Spinal cord (tissue), 10 donors: ENCODE measurements at places on chromosomes 5 and 9.

DNA sequence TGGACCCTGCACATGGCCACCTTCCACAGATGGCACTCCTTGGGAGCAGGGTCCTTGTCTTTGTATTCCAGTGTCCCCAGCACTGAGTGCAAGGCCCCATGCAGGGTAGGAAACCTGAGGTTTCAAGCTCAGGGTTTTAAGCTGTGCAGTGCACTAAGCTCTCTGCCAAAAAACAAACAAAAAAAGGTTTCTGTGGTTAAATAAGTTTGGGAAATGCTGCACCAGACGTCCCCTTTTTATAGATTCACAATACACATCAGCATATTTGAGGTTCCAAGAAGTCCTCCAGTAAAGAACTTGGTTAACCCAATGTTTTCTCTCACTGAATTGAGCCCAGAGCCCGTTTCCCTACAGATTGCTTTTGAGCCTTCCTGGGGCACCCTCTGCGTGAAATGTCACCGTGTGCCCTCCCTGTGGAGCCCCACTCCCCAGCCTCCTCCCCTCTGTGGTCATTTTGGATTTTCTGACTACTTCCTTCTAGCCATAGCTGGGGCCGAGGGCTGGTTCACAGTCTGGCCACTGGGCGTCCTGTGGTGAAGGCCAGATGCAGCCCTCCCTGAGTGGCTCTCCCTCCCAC lies 17.1 kb downstream of the DELE1 start:
- no peak for DNase-seq
- peaks cover 41% of the 10 kb centered on the region for H3K36me3 ChIP-seq
- no peak overlapping the region for H3K27ac ChIP-seq
- H3K4me3 ChIP-seq = no peak overlapping the region

GRCh38 chr5:16596581-16596940 lies 20.2 kb downstream of the RETREG1 start:
- no peak overlapping the region for H3K27ac ChIP-seq
- H3K4me1 ChIP-seq = peaks cover 5% of the 10 kb centered on the region
- H3K36me3 ChIP-seq = peaks cover 8% of the 10 kb centered on the region
- DNase-seq = no peak
- H3K4me3 ChIP-seq = no peak overlapping the region

- H3K27ac ChIP-seq = no peak overlapping the region
- no peak overlapping the region for H3K4me3 ChIP-seq
- no peaks in the 10 kb centered on the region for H3K27me3 ChIP-seq
- DNase-seq = no peak
- no peaks in the 10 kb centered on the region for H3K4me1 ChIP-seq
- H3K36me3 ChIP-seq = no peaks in the 10 kb centered on the region
Observed at GRCh38 chr5:159419576-159419975, 89.3 kb upstream of the IL12B start.

GRCh38 chr9:69131682-69132081 lies 42.4 kb upstream of the TJP2 start:
- peaks cover 2% of the 10 kb centered on the region for H3K36me3 ChIP-seq
- peaks cover 4% of the 10 kb centered on the region for H3K4me1 ChIP-seq
- H3K27ac ChIP-seq = no peak overlapping the region
- no peaks in the 10 kb centered on the region for H3K27me3 ChIP-seq
- no peak overlapping the region for H3K4me3 ChIP-seq

GRCh38 chr5:26329562-26330189 lies 708.7 kb downstream of the CDH9 start:
- peak; percentile 19 for DNase-seq
- H3K27me3 ChIP-seq = no peaks in the 10 kb centered on the region
- H3K27ac ChIP-seq = no peak overlapping the region
- no peak overlapping the region for H3K4me3 ChIP-seq

GRCh38 chr9:132406554-132407122 lies at the start of gene TTF1:
TTF1 (minus strand) TSS chr9:132406840; CDS start chr9:132402821, 4,019 bp downstream.
- peaks cover 12% of the 10 kb centered on the region for H3K36me3 ChIP-seq
- peaks cover 30% of the 10 kb centered on the region for H3K4me1 ChIP-seq
- peak within 1 kb of the TSS; percentile 75 for H3K4me3 ChIP-seq
- peak; percentile 97 for DNase-seq

DNA sequence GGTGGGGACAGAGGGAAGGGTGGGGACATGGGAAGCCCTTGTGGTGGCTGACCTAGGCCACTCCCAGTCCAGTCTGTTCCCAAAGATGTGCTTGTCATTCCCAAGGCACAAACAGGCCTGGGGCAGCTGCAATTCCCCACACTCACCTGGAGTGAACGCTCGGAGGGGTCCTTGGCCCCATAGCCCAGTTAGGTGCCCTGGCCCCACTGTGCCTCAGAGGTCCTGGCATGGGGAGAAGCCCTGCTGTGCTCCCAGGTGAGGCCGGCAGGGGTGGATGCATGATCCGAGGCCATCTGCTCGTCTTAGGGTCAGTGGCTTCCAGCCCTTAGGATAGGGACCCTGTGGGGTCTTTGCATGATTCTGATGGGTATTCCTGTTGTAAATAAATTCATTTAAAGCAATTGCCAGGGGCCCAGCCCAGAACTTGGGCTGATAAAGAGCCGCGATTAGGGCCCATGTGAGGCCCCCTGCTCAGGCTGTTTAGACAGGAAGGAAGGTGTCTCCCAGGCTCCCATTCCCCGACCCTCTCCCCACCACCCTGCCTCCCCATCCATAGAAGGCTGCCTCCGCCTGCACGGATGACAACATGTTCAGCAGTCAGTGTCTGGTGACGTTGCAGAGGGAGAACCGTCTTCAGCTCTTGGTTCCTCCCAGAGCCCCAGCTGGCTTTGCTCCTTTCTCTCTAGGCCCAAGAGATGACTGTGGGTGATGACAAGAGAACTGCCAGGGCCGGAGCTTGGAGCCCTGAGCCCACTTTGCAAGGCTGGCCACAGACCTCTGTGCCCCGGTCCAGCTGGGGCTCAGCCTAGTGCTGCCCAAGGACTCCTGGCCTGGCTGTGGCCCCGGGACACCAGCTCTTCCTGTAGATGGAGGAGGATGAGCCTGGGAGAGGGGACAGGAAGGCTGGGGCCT lies 28.4 kb upstream of the IRX4 start:
- H3K27ac ChIP-seq = no peak overlapping the region
- DNase-seq = no peak
- H3K27me3 ChIP-seq = no peaks in the 10 kb centered on the region
- no peaks in the 10 kb centered on the region for H3K4me1 ChIP-seq
- H3K4me3 ChIP-seq = no peak overlapping the region

- H3K4me1 ChIP-seq = no peaks in the 10 kb centered on the region
- no peak for DNase-seq
- no peak overlapping the region for H3K4me3 ChIP-seq
- no peaks in the 10 kb centered on the region for H3K36me3 ChIP-seq
- no peak overlapping the region for H3K27ac ChIP-seq
Observed at GRCh38 chr9:23343226-23343625, 482.8 kb downstream of the ELAVL2 start.

GRCh38 chr9:74838351-74838750 lies 49.4 kb downstream of the TRPM6 start:
- no peaks in the 10 kb centered on the region for H3K36me3 ChIP-seq
- no peaks in the 10 kb centered on the region for H3K27me3 ChIP-seq
- DNase-seq = no peak
- H3K4me3 ChIP-seq = no peak overlapping the region
- no peak overlapping the region for H3K27ac ChIP-seq

GRCh38 chr5:10277773-10278630 lies 27.9 kb downstream of the CCT5 start:
- H3K4me1 ChIP-seq = no peaks in the 10 kb centered on the region
- no peaks in the 10 kb centered on the region for H3K27me3 ChIP-seq
- no peak overlapping the region for H3K27ac ChIP-seq
- DNase-seq = no peak

DNA sequence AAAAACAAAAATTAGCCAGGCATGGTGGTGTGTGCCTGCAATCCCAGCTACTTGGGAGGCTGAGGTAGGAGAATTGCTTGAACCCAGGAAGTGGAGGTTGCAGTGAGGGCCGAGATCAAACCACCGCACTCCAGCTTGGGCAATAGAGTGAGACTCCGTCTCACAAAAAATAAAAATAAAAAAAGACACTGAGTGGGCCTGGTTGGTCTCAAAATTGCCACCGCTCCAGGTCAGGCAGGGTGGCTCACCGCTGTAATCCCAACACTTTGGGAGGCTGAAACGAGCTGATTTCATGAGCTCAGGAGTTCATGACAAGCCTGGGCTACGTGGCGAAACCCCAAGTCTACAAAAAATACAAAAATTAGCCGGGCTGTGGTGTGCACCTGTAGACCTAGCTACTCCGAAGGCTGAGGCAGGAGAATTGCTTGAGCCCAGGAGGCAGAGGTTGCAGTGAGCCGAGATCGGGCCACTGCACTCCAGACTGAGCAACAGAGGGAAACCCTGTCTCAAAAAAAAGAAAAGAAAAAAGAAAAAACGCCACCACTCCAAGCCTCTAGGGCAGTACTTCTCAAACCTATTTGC lies 1.8 kb downstream of the STK10 start:
- peaks cover 37% of the 10 kb centered on the region for H3K4me1 ChIP-seq
- no peak overlapping the region for H3K27ac ChIP-seq
- H3K27me3 ChIP-seq = no peaks in the 10 kb centered on the region
- DNase-seq = no peak

DNA sequence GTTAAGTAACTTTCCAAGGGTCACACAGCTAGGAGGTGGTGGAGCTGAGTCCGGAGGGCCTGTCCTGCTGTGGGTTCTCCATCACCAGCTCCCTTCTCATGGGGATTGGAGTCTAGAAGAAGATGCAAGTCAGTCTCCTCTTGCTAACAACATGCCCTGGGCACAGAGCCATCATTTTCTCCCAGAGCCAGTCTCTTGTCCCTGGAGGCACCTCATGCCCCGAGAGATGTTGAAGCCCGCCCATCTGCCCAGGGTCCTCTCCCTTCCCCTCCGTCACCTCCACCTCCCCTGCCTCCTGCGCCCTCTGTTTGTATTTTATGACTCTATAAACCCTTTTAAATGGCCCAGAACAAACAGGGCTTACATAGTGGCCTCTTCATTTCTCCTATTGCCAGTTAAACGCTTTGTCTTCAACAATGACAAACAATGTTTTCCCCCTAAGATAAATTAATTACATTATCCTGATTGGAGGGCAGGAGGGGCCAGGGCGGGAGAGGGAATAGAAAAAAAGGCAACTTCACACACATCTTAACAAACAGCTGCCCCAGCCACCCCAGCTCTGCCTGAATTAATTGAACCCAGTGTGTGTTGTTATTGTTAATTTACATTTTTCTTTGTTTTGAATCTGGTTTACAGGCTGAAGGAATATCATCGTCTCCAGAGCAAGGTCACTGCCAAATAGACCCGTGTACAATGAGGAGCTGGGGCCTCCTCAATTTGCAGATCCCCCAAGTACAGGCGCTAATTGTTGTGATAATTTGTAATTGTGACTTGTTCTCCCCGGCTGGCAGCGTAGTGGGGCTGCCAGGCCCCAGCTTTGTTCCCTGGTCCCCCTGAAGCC lies 55.8 kb downstream of the ASS1 start:
- peaks cover 4% of the 10 kb centered on the region for H3K27me3 ChIP-seq
- H3K36me3 ChIP-seq = peaks cover 1% of the 10 kb centered on the region
- no peak overlapping the region for H3K4me3 ChIP-seq
- peak; percentile 71 for DNase-seq

- DNase-seq = no peak
- H3K27ac ChIP-seq = no peak overlapping the region
- no peak overlapping the region for H3K4me3 ChIP-seq
- H3K27me3 ChIP-seq = no peaks in the 10 kb centered on the region
- peaks cover 4% of the 10 kb centered on the region for H3K4me1 ChIP-seq
- H3K36me3 ChIP-seq = no peaks in the 10 kb centered on the region
Observed at GRCh38 chr5:167351316-167351715, 940.1 kb upstream of the WWC1 start.

DNA sequence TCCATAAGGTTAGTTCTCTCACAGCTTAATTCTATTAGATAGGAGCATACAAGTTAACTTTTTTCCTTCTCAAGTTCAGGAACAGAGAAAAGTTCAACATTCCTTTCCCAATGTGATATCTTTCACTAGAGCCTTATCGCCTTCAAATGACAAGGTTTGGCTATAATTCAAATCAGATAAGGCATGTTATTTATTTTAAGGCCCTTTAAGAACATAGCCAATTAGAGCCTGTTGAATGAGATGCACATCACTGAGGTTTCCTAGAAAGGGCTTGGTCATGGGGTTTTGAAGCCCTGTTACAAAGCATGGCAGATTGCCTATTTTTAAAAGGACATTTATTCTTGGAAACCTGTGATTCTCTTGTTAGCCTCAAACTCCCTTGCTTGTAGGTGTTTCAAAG lies 123.4 kb downstream of the BASP1 start:
- no peaks in the 10 kb centered on the region for H3K27me3 ChIP-seq
- no peak for DNase-seq
- H3K27ac ChIP-seq = no peak overlapping the region
- no peaks in the 10 kb centered on the region for H3K4me1 ChIP-seq
- H3K36me3 ChIP-seq = no peaks in the 10 kb centered on the region

DNA sequence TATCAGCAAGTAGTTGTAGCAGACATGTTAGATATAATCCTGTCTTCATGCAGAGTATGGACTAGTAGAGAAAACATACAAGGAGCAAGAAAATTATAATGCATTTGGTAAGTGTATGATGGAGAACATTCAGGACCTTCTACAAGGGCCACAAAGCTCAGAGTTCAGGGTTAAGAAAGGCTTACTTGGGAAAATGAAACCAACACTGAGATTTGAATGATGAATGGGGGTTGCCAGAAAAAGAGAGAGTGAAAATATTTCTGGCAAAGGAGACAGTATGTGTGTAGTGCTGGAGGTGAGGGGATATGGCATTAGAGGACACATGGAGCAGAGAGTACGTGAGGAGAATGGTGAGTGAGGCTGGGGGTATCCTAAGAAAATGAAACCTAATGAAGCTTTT lies 169.8 kb upstream of the STK32A start:
- no peak overlapping the region for H3K4me3 ChIP-seq
- H3K27me3 ChIP-seq = no peaks in the 10 kb centered on the region
- H3K27ac ChIP-seq = no peak overlapping the region
- no peaks in the 10 kb centered on the region for H3K4me1 ChIP-seq

- no peak overlapping the region for H3K4me3 ChIP-seq
- no peaks in the 10 kb centered on the region for H3K36me3 ChIP-seq
- DNase-seq = no peak
- H3K27me3 ChIP-seq = no peaks in the 10 kb centered on the region
- no peak overlapping the region for H3K27ac ChIP-seq
Observed at GRCh38 chr5:135955525-135955924, 742 bp upstream of the LECT2 start.

GRCh38 chr5:15748266-15748665 lies 248.3 kb downstream of the FBXL7 start:
- no peak overlapping the region for H3K27ac ChIP-seq
- H3K4me3 ChIP-seq = no peak overlapping the region
- H3K4me1 ChIP-seq = no peaks in the 10 kb centered on the region
- H3K27me3 ChIP-seq = no peaks in the 10 kb centered on the region

GRCh38 chr9:134551176-134551575 lies 90.4 kb upstream of the COL5A1 start:
- no peak overlapping the region for H3K27ac ChIP-seq
- H3K4me1 ChIP-seq = peaks cover 49% of the 10 kb centered on the region
- H3K36me3 ChIP-seq = no peaks in the 10 kb centered on the region
- DNase-seq = no peak

DNA sequence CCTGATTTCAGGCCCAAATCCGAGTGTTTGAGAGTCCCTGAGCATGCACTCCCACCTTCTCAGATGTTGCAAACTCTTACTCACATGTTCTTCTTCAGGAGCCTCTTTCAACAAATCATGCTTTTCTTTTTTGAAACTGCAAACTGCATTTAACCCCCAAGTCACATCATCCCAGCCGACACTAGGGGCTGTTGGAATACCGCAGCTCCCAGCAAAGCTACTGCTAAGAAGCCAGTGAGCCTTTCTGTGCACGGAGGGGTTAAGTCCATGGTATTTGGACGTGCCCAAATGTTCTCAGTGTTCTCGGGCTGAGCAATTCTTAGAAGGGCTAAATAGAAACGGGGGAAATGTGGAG lies 282.9 kb downstream of the NFIB start:
- H3K4me1 ChIP-seq = peaks cover 7% of the 10 kb centered on the region
- no peaks in the 10 kb centered on the region for H3K36me3 ChIP-seq
- no peaks in the 10 kb centered on the region for H3K27me3 ChIP-seq
- peak; percentile 35 for DNase-seq
- peak overlapping the region; percentile 84 for H3K27ac ChIP-seq
